Stimulated activated CD4-positive, alpha-beta T cell treated with anti-CD3 and anti-CD28 coated beads, TNF-alpha, amount 100 ng/mL, for 4 hours (primary cell): ENCODE measurements at places on chromosomes 1 and 21.

- DNase-seq: no peak
Observed at GRCh38 chr1:185857442-185857841, 123.3 kb downstream of the HMCN1 start.

DNA sequence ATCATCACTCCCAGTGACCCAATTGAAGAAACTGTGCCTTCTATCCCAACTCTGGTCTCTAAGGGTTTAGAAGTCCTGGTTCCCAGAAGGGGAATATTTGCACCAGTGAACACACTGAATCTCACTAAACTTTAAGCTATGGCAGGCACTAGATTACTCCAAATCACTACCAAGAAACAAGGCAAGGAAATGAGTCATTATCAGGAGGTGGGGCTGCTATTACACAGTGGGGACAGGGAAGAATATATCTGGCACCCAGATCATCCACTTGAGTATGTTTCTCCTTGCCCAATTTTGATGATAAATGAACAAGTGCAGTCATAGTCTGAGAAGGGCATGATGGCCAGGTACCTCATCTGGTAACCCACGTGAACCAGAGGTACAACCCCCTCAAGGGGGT, 7.0 kb downstream of the MRPL9 start:
- no peak for DNase-seq

DNA sequence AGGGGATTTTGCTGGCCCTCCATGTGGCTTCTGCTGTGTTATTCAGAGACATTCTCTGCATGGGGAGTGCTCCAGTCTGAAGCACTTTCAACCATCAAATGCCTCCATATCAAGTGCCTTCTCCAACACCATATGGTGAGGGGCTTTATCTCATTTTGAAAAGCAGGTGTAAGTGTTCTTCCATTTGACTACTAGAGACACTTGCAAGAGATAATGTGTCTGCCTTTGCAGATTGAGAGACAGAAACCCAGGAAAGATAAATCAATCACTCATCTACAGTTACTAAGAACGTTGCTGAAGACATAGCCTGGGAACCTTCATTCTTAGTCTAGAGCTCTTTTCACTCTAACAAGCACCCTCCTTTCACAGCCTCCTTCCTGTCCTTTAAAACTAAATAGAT, 29.5 kb upstream of the REG4 start:
- no peak for DNase-seq

GRCh38 chr1:212858461-212859265, 588 bp downstream of the FLVCR1 start:
- DNase-seq: no peak

DNA sequence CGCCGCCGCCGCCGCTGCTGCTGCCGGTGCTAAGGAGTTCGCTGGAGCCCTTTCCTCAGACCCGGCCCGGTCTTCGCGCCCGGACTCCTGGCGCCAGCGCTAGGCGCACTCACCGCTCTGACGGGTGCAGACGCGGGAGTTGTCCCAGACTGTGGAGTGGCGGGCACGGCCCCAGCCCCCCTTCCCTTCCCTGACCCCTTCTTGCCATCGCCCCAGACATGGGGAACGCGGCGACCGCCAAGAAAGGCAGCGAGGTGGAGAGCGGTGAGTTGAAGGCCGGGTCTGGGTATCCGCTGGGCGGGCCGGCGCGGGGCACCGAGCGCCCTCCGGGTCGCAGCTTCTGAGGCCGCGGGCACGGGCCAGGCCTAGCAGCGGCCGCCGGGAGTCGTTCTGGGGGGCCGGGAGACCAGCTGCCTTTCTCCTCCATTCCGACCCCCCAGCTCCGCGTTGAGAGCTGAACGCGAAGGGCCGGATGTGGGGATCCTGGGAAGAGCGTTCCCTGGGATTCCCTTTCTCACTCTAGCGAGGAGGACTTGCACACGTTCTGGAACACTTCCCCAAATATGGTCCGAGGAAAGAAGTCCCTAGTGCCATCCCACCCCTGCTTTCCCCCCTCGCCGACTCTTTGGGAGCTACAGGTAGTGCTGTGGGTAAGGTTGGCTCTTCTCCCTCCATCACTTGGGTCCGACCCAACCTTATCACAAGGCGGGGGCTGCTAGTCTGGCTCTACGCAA, 65.8 kb upstream of the PRKACB start:
- no peak for DNase-seq

DNA sequence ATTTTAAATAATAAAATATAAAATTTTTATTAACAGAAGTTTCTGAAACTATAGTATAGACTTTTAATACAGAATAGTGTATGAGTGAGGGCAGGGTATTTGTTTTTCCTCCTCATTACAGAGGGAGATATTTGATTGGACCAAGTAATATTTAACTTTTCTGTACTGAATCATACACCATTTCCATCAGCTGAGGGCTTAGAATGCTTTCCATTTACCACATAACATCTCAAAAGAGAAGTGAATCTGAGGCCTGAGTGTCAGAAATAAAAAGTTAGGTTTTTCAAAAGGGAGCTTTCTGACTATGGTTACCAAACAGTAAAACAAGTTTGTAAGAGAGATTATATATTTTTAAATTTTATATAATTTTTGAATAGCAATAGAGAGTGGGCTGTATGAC, 29.5 kb downstream of the TLCD4 start:
- DNase-seq: no peak
